ENCODE measurements at places on chromosomes 12 and 14. TPM values are rescaled to one million over a fixed set of nuclear protein-coding genes. Genes with fewer than 3 reads are reported as not detected.

The MUCL1 gene
- not detected for total RNA-seq

DNA sequence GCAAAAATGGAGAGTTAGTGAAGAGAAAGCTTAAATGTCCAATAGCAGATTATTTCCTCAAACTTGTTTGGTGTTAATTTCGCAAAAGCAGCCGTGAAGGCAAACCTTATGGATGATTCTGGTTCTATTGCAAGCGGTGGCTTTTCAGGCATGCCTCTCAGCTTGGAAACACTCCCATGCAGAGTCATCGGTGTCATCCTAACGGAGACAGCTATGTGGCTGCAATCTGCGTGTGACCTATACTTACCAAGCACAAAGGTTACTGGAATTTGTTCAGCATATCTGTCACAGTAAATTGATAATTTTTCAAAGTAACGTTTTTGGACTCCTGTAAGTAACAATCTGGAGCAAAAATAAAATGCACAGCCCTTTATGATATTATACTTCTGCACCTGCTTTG lies 5.0 kb downstream of the BEST3 start:
- no peak for DNase-seq

- no peak for DNase-seq
Observed at GRCh38 chr14:103400537-103400936, 15.3 kb downstream of the MARK3 start.

DNA sequence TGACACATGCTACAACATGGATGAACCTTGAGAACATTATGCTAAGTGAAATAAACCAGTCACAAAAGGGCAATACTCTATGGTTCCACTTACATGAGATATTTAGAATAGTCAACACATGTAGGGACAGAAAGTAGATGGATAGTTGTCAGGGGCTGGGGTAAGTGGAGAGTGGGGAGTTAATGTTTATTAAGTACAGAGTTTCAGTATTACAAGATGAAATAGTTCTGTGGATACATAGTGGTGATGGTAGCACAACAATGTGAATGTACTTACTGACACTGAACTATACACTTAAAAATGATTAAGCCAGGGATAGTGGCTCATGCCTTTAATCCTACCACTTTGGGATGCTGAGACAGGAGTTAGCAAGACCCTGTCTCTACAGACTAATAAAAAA lies 8.7 kb downstream of the NUP107 start:
- DNase-seq = no peak

- DNase-seq = peak; percentile 42
Observed at GRCh38 chr14:102568115-102568614, 24.3 kb upstream of the RCOR1 start.

The ARHGEF25 gene
- total RNA-seq = 0.25 TPM

DNA sequence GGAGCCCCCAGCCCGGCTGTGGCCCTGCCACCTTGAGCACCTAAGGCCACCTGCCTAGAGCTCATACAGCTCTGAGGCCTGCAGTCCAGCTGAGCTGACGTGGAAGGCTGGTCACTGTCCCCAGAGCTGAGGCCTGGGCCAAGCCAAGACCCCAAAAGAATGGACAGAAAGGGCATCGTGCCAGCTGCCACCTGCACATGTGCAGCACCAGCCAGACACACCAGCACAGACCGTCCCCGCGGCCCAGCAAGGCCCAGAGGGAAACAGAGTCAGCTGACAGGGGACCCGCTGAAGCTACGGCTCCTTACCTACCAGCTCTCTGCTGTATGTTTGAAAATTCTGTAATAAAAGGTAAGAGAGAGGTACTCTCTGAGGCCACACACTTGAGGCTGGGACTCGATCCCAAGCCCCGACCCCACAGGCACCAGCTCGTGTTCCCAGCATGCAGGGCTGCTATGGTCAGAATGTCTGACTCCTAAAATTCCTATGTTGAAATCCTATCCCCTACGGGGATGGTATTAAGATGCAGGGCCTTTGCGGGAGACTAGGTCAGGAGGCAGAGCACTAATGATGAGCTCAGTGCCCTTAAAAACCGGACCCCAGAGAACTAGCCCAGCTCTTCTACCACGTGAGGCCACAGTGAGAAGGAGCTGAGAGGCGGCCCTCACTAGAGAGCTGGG lies 25.4 kb downstream of the BRF1 start:
- DNase-seq = no peak

Measured in activated CD4-positive, alpha-beta T cell treated with anti-CD3 and anti-CD28 coated beads, Interleukin-2, amount 10 ng/mL, durations not matched to agents 7 days and 5 days (primary cell).